Immature natural killer cell (primary cell): ENCODE measurements at places on chromosomes 13 and 19. TPM values are rescaled to one million over a fixed set of nuclear protein-coding genes. Genes with fewer than 3 reads are reported as not detected.

DNA sequence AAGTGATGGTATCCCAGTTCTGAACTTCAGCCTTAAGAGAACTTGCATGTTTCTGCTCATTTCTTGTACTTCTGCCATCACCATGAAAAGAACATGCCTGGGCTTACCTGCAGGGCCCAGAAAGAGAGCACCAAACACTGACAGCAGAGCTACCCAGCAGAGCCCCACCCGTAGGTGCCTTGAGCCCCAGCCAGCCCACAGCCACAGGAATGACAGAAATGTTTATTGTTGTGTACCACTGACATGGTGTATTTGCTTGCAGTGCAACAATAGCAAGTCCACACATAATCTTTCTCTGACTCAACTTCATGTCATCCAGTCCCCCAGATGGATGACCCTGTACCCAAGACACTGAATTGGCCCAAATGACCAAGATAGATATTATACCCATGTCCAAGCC, 195.2 kb downstream of the TSHZ3 start:
- no peak overlapping the region for H3K27ac ChIP-seq
- DNase-seq = no peak
- H3K27me3 ChIP-seq = peaks cover 3% of the 10 kb centered on the region

DNA sequence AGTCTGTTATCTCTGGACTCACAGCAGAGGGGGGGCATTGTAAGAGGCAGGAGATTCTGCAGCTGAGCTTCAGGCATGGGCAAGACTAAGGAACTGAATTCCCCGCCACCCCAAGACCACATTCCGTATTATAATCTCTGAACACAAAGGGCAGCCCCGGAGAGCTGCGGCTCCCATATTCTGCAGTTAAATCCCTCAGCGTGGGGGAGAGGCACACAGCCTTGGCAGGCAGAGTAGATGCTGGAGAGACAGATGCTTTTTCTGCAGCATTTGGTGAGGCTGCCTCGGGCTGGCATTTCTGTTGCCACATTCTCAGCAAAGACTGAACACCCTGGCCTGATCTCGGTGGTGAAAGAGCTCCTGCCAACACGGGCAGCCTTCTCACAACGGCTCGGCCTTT, 12.9 kb downstream of the CHAF1A start:
- H3K36me3 ChIP-seq = peaks cover 4% of the 10 kb centered on the region
- peaks cover 3% of the 10 kb centered on the region for H3K27me3 ChIP-seq
- no peak for DNase-seq
- no peaks in the 10 kb centered on the region for H3K4me1 ChIP-seq

The HCN2 gene
- not detected for polyA plus RNA-seq

DNA sequence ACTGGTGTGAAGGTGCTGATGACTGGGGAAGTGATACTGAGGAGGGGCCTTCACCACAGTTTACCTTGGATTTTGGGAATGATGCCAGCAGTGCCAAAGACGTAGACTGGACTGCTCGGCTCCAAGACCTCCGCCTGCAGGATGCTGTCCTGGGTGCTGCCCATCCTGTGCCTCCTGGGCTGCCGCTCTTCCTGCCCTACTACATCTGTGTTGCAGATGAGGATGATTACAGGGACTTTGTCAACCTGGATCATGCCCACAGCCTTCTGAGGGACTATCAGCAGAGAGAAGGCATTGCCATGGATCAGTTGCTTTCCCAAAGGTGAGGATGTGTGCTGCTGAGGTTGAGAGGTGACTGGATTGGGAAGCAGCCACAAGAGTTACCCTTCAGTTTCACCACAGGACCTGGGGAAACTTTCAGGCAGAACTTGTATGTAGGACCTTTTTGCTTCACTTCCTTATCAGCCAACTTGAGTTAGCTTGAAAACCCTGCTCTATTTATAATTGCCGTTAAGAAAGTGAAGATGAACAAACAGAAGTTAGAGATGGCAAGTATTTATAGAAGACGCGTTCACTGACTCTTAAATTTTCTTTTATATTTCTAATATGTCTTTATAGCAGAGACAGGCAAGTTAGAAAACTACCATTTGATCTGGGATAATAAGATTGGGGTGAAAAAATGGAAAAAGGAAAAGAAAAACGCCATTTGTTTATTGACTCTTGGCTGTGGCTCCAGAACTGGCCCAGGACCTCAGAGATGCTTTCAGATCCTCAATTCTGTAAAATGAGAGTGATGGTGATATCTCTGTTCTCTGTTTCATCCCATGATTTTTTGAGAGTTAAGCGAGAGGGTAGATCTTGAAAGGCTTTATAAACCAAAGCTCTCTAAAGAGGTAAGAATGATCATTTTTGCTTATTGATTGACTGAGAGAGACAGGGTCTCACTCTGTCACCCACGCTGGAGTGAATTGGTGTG, 5.3 kb downstream of the PDCD2L start:
- peaks cover 3% of the 10 kb centered on the region for H3K4me1 ChIP-seq
- no peak overlapping the region for H3K27ac ChIP-seq
- DNase-seq = no peak
- peaks cover 18% of the 10 kb centered on the region for H3K36me3 ChIP-seq
- H3K27me3 ChIP-seq = no peaks in the 10 kb centered on the region
- H3K4me3 ChIP-seq = no peak overlapping the region

- no peak overlapping the region for H3K27ac ChIP-seq
- H3K4me1 ChIP-seq = no peaks in the 10 kb centered on the region
Observed at GRCh38 chr13:34469196-34469986, 472.7 kb upstream of the NBEA start.

GRCh38 chr19:42850981-42851717, 28.4 kb downstream of the PSG1 start:
- no peak overlapping the region for H3K4me3 ChIP-seq
- no peaks in the 10 kb centered on the region for H3K27me3 ChIP-seq
- H3K4me1 ChIP-seq = no peaks in the 10 kb centered on the region
- no peaks in the 10 kb centered on the region for H3K36me3 ChIP-seq

The C19orf18 gene
- not detected for polyA plus RNA-seq

DNA sequence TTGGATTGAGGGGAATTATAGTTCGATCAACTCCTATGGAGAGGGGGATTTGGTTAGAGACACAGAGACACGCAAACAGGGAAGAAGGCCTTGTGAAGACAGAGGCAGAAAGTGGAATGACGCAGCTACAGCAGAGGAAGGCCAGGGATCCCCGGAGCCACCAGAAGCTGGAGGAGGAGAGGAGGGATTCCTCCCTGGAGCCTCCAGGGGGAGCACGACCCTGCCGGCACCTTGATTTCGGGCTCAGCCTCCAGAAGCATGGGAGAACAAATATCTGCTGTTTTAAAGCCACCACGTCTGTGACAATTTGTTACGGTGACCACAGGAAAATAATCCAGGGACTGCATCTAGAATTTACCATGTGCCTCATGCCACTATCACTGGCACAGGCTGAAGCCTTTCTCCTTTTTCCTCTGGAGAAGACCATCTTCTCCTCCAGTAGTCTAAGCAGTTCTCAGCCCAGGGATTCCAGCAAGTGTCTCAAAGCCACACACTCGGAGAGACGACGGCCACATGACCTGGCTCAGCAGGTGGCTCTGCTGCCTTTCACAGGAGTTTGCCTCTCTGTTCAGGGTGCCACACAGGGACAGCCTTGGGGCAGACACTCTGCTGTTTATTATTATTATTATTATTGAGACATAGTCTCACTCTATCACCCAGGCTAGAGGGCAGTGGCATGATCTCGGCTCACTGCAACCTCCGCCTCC, 39.9 kb upstream of the CCNE1 start:
- peaks cover 10% of the 10 kb centered on the region for H3K27me3 ChIP-seq
- no peak overlapping the region for H3K4me3 ChIP-seq
- H3K27ac ChIP-seq = no peak overlapping the region

The ELSPBP1 gene
- polyA plus RNA-seq = not detected

GRCh38 chr13:42656161-42656560, 82.2 kb downstream of the TNFSF11 start:
- no peaks in the 10 kb centered on the region for H3K36me3 ChIP-seq
- no peak overlapping the region for H3K27ac ChIP-seq
- no peak for DNase-seq

GRCh38 chr19:40822161-40822560, 23.2 kb downstream of the EGLN2 start:
- H3K4me1 ChIP-seq = peaks cover 64% of the 10 kb centered on the region
- H3K4me3 ChIP-seq = no peak overlapping the region
- no peak for DNase-seq

DNA sequence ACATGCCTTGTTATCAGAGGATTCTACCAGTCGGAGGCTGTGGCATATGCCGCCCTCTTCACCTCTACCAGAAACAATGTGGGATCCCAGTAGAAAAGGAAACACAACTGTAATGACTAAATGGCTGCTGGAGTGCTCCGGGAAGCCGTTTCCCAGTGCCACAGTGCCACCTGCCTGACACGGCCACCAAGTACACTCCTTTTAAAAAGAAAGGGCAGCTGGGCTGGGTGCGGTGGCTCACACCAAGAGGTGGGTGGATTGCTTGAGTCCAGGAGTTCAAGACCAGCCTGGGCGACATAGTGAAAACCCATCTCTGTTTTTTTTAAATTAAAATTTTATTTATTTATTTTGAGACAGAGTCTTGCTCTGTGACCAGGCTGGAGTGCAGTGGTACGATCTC, 67.3 kb downstream of the TRPM4 start:
- no peak overlapping the region for H3K27ac ChIP-seq
- H3K4me1 ChIP-seq = peaks cover 6% of the 10 kb centered on the region
- H3K27me3 ChIP-seq = peaks cover 6% of the 10 kb centered on the region
- no peaks in the 10 kb centered on the region for H3K36me3 ChIP-seq
- no peak overlapping the region for H3K4me3 ChIP-seq
- DNase-seq = no peak

DNA sequence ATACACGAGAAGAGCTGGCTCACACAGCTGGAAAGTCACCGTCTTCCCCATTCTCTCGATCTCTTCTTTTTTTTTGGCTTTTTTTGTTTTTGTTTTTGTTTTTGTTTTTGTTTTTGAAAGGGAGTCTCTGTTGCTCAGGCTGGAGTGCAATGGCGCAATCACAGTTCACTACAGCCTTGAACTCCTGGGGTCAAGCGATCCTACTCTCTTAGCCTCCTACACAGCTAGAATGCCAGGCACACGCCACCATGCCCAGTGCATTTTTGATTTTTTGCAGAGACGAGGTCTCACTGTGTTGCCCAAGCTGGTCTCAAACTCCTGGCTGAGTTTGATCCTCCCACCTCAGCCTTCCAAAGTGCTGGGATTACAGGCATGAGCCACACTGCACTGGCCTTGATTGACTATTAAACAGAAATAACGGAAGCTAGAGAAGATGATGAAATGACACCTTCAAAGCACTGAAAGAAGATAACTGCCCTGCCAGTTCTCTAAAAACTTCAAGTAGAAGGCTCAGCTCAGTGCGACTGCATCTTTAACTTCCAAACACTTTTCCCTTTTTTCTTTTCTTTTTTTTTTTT, 4.0 kb downstream of the FXYD3 start:
- H3K4me3 ChIP-seq = no peak overlapping the region
- H3K27me3 ChIP-seq = peaks cover 9% of the 10 kb centered on the region
- H3K4me1 ChIP-seq = peaks cover 12% of the 10 kb centered on the region
- no peaks in the 10 kb centered on the region for H3K36me3 ChIP-seq

DNA sequence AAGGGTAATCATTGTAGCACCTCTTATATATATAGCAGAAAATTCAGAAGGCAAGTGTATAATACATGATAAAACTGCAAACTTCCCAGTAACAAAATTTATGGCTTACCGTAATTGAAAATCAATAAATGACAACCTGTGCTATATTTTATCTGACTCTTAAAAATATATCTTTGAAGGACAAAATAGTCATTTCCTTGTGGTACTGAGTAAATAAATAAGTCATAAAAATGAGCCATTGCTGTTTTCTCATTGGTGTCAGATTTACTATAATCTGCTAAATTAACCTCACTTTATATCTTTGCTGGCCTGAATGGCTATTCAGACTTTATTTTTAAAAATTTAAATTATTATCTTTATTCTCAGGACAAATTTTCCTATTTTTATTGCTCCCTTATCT, 1319.1 kb upstream of the SPRY2 start:
- H3K4me1 ChIP-seq = no peaks in the 10 kb centered on the region
- H3K27ac ChIP-seq = no peak overlapping the region
- H3K36me3 ChIP-seq = no peaks in the 10 kb centered on the region
- H3K4me3 ChIP-seq = no peak overlapping the region
- no peak for DNase-seq

The CEACAM20 gene
- polyA plus RNA-seq = not detected

DNA sequence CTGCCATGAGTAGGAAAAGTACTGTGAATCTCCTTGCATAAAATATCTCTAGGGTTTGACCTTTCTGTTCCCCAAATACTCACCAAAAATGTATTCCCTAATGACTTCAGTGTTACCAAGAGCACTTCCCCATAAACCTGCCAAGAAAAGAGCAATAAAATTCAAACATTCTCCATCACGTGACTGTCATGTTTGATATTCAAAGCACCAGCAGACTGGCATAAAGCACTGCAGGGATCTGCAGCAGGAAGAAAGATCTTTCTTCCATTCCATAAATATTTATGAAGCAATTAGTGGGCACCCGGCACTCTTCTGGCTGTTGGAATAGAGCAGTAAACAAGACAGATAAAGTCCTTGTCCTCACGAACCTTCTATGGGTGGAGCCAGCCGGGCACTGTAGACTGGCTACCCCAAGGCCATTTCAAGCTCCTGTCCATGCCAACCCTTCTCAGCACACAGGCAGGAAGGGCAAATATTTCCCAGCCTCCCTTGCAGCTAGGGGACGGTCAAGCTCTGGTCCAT, 20.3 kb downstream of the PLA2G4C start:
- H3K36me3 ChIP-seq = no peaks in the 10 kb centered on the region
- H3K4me3 ChIP-seq = no peak overlapping the region
- DNase-seq = no peak
- peaks cover 4% of the 10 kb centered on the region for H3K27me3 ChIP-seq
- H3K4me1 ChIP-seq = no peaks in the 10 kb centered on the region
- no peak overlapping the region for H3K27ac ChIP-seq

GRCh38 chr19:46904114-46905060, 43.6 kb downstream of the ARHGAP35 start:
- H3K27me3 ChIP-seq = peaks cover 2% of the 10 kb centered on the region
- no peak overlapping the region for H3K27ac ChIP-seq
- H3K4me3 ChIP-seq = no peak overlapping the region
- no peak for DNase-seq
- peaks cover 67% of the 10 kb centered on the region for H3K4me1 ChIP-seq
- no peaks in the 10 kb centered on the region for H3K36me3 ChIP-seq

DNA sequence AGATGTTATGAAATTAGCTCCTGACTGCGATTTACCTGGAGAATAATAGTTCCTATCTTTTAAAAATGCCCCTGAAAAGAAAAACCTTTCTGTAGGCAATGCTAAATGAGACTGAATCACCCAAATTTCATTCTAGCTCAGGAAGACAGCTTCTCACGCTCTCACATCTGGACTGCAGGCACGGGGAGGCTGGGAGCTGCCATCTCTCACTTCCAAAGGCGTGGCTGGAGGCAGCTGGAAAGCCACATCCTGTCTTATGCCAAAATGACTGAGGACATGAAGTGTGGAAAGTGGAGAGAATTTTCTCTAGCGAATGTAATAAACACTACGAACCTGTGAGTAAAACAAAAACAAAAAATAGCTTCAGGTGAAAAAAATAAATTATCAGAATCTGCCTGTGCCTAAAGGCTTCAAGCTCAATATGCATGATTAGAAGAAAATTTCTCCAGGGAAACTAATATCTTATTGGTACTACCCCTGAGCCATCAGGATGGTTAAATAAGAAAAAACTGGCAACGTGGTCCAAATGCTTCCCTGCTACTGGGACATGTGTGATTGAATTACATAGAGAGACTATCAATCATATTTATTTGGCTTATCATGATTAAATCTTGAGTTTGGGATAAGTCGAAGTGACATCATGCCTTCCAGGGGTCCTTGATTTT, 58.1 kb upstream of the UBL3 start:
- peaks cover 3% of the 10 kb centered on the region for H3K27me3 ChIP-seq
- no peak for DNase-seq
- H3K36me3 ChIP-seq = no peaks in the 10 kb centered on the region
